NCI-H1694 (cell line): ENCODE measurements at places on chromosomes 13 and 19.
A peak's percentile ranks its signal among the peaks of the same experiment; 100 is the strongest.

DNA sequence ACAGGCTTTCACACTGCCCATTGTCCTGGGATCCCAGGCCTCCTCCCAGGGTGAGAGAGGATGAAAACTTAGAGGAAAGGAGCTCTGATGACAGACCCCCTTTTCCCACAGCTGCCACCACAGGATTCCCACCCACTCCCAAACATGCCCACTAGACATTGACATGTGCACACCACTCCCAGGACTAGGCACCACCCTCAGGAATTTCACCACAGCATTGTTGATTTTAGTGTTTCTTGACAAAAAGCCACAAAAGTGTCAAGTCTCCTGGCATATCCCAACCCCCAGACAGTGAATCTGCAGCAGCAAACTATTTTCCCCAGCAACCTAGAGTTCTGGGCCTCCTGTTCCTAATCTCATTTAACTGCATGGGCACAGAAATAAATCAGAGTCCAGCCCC, 10.1 kb downstream of the ZNF714 start:
- DNase-seq = no peak

DNA sequence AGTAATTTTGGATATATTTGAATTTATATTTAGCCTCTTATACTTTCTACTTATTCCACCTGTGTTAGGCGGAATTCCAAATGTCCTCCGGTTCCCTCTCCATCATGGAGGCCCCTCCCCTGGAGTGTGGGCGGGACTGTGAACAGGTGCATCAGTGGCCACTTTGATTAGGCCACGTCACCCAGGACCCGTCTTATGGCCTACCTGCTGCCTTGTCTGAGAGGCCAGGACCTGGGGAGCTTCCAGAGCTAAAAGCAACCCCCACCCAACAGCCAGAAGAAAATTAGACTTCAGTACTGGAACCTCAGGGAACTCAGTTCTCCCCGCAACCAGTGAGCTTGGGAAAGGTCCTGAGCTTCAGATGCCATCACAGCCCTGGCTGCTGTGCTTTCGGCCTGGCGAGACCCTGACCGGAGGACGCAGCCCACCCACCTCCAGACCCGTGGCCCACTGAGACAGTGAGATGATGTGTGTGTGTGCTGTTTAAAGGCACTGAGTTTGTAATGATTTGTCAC, 200.2 kb upstream of the SOX1 start:
- DNase-seq = no peak

DNA sequence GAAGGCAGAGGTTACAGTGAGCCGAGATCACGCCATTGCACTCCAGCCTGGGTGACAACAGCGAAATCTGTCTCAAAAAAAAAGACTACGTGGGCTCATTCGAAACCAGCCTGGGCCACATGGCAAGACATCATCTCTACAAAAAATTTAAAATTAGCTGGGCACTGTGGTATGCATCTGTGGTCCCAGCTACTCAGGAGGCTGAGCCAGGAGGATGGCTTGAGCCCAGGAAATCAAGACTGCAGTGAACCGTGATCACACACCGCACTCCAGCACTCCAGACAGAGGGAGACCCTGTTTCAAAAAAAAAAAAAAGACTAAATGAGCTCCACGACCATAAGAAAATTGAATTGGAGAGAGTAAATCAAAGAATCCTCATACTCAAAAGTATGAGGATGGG, 53.1 kb downstream of the SLC7A1 start:
- DNase-seq = no peak

DNA sequence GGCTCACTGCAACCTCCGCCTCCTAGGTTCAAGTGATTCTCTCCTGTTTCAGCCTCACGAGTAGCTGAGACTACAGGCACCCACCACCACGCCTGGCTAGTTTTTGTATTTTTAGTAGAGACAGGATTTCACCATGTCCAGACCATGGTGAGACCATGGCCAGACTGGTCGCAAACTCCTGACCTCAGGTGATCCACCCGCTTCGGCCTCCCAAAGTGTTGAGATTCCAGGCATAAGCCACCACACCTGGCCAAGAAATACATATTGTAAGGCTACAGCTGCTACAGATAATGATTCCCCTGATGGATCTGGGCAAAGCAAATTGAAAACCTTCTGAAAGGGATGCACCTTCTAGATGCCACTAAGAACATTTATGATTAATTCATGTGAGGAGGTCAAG, 17.8 kb downstream of the PLPP2 start:
- DNase-seq = no peak

GRCh38 chr13:110913322-110914080, 1.4 kb downstream of the ANKRD10 start:
- no peak for DNase-seq

DNA sequence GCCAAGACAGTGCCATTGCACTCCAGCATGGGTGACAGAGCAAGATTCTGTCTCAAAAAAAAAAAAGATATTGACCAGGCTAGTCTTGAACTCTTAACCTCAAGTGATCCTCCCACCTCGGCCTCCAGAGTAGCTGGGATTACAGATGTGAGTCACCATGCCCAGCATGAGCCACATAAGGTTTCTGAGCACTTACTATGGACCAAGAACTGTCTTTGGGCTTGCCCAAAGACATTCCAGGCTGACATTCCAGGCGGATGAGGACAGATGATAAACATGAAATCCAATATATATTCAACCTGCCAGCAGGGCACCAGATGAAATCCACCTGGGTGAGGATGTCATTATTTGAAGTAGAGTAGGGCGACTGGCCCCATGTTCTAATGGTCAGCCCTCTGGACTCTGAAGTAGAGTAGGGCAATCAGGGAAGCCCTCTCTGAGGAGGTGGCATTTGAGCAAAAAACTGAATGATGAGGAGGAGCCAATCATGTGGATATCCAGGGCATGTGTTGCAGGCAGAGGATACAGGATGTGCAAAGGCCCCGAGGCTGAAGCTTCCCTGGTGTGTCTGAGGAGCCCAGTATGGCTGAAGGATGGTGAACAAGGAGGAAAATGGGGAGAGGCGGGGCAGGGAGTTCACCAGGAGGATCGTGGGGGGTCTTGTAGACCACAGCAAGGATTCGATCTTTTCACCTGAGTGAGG, 4.0 kb downstream of the C19orf38 start:
- DNase-seq = no peak

DNA sequence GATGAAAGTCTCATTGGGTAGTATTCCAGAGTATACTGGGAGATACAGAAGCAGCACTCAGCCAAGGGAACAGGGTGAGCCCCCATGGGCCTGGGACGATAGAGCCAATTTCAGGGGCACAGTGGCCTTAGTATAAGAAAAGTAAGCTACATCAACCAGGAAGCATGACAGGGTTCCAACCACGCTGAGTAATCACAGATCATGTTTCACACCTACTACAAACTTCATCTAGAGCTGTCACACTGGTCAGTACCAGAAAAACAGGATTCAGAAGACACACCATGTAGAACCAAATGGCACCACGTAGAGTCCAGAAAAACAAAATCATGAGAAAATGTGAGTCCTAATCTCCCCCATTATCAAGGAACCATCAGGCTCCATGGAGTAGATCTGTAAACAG, 1292.4 kb upstream of the MIR17HG start:
- no peak for DNase-seq

DNA sequence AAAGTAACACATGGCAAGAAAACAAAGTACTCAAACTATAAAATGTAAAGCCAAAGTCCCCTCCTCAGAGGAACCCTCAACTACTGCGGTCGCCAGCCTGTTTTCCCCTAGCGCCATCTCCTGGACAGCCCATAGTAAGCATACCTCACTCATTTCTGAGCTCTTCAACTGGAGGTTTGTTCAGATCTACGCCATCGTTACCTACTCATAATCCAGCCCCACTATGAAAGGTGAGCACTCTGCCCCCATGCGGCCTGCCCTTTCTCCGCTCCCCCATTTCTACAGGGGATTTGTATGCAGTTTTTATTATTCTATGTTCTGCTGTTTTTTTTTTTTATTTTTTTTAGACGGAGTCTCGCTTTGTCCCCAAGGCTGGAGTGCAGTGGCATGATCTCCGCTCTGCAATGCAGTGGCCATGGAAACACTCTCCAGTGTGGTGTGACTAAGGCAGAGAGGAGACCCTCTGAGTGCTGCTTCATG, 26.2 kb downstream of the OPA3 start:
- peak; percentile 59 for DNase-seq

GRCh38 chr19:51339687-51340656, 2.0 kb downstream of the VSIG10L start:
- no peak for DNase-seq

GRCh38 chr13:89746554-89746953, 1600.9 kb upstream of the MIR17HG start:
- DNase-seq = no peak

- no peak for DNase-seq
These were observed 240.6 kb downstream of the GGACT start for GRCh38 chr13:100347968-100348367.

DNA sequence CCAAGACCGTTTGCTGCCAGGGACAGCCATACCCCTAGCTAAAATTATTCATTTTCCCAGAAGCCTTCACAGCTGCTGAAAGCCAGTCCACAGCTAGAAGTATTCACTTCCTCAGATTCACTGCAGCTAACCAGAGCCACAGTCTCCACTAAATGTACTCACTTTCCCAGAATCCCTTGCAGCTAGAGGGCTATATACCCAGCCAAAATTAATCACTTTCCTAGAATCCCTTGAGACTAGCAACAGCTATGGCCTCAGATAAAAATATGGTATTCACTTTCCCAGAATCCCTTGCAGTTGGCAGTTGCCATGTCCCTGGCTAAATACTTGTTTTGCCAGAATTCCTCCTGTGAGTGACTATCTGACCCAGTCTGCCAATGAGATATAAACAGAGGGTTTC, 13.8 kb upstream of the MEIS3 start:
- no peak for DNase-seq

GRCh38 chr19:46913198-46913851, 52.5 kb downstream of the ARHGAP35 start:
- no peak for DNase-seq

DNA sequence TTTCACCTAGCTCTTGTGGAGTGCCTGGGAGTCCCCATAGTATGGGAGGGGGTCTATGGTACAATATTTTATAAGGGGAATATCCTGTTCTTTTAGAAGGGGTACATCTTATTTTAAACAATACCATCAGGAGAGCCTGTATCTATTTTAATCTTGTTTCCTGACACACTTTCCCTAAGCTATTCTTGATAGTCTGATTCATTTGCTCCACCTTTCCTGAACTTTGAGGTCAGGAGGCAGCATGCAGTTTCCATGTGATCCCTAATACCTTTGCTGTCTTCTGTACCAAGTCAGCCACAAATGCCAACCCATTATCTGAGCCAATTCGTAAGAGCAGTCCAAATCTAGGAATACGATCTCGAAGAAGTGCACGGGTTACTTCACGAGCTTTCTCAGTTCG, 86.2 kb downstream of the SLC25A15 start:
- no peak for DNase-seq

DNA sequence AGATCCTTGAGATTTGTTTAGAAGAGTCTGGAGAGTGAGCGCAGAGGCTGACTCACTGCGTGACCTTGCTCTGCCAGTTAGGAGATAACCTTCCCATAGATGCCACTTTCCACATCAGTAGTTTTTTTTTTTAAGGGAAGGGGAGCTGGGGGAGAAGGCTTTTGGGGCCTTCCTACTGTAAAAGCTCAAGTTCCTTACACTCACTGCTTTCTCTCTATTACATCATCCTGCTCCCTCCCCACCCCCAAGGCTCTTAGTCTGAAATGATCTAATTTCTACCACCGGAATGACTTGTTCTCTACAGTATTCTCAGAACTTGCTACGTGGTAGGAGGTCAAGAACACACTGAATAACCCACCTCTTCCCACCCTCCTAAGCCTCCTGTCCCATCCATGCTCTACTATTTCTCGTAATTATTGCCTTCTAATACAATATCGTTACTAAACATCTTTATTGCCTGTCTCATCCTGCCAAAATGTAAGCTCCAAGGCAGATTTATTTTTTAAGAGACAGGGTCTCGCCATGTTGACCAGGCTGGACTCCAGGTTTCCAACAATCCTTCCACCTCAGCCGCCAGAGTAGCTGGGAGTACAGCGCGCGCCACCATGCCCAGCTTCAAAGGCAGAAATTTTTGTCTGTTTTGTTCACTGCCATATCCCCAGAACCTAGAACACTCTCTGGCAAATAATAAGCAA, 1.2 kb downstream of the LONP1 start:
- DNase-seq = no peak

DNA sequence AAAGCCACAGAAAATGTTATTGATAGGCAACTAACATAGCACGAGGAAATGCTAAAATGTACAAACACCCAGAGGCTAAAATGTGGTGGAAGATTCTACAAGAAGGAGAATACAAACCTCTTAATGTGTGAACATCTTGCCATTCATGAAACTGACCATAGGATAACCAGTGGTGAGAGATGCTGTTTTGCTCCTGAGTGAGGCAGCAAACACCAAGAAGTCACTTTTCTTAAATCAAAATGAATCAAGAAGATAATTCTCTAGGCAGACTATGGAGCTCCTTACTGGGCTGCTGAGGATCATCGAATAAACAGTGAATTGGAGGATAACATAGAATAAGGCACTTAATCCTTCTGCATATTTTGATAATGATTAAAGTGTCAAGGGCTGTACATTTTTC, 375.4 kb upstream of the SLITRK6 start:
- no peak for DNase-seq

GRCh38 chr19:24127601-24128000, 40.6 kb downstream of the ZNF254 start:
- no peak for DNase-seq

DNA sequence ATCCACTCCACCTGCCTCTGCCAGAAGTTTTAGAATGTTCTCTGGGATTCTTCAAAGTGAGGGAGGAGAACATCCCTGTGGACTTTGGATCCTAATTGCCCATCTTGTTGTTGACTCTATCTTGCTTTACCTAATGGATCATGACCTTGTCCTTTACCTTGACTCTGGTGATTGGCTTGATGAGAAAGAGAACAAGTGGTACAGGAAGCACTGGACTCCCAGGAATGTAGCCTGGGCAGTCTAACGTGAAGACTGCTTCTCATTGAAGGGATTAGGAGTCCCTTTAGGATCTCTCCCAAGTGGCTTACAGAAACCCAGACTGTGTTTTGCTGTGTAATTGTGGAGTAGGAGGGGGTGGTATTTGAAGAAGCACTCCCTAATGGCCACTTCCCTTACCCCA, 63.9 kb downstream of the SLC10A2 start:
- no peak for DNase-seq

DNA sequence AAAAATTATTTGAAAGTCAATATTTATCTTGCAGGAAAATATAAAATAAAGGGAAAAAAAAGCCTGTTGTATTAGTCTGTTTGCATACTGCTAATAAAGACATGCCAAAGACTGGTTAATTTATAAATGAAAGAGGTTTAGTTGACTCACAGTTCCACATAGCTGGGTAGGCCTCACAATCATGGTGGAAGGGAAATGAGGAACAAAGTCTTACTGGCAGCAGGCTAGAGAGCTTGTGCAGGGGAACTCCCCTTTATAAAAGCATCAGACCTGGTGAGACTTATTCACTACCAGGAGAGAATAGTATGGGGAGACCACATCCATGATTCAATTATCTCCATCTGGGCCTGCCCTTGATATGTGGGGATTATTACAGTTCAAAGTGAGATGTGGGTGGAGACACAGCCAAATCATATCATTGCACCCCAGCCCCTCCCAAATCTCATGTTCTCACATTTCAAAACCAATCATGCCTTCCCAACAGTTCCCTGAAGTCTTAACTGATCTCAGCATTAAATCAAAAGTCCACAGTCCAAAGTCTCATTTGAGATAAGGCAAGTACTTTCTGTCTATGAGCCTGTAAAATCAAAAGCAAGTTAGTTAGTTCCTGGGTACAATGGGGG, 1416.5 kb upstream of the SPRY2 start:
- no peak for DNase-seq
